ENCODE measurements at places on chromosomes 11 and 22.

GRCh38 chr11:88398372-88398771 is 60.8 kb upstream of the CTSC start:
- no peak for DNase-seq
- H3K4me3 ChIP-seq, result no peak overlapping the region
- peaks cover 2% of the 10 kb centered on the region for H3K36me3 ChIP-seq
- H3K27ac ChIP-seq, result peak overlapping the region; percentile 21

GRCh38 chr22:42347281-42347824 is 76.9 kb upstream of the TCF20 start:
- peaks cover 19% of the 10 kb centered on the region for H3K4me1 ChIP-seq
- H3K4me3 ChIP-seq, result no peak overlapping the region
- DNase-seq, result no peak
- H3K36me3 ChIP-seq, result no peaks in the 10 kb centered on the region
- H3K27ac ChIP-seq, result no peak overlapping the region
- no peaks in the 10 kb centered on the region for H3K27me3 ChIP-seq

DNA sequence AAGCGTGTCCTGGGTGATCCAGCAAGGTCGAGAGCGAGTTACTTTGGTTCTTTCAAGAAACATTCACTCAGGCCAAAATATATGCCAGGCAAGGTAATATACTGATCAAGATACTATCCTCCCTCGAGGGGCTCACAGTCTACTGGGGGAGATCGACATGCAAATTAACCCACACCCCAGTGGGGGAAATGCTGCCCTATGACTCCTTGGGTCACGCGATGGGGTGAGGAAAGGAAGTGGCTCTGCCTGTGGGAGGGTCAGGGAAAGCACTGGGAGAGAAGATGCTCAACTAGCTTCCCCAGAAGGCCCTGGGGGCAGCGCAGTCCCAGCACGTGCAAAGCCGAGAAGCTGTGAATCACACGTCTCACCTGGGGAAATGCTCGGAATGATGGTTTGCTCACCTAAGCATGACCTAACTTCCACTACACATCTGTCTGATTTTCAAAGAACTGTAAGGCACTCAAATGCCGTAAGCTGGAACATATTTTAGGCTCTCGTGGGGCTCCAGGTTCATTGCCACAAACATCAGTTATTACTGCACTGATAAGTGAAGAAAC is 130.7 kb downstream of the RCN1 start:
- H3K27ac ChIP-seq, result no peak overlapping the region
- no peak for DNase-seq
- no peaks in the 10 kb centered on the region for H3K36me3 ChIP-seq
- no peak overlapping the region for H3K4me3 ChIP-seq

- no peaks in the 10 kb centered on the region for H3K27me3 ChIP-seq
- no peak overlapping the region for H3K4me3 ChIP-seq
- DNase-seq, result no peak
- peaks cover 11% of the 10 kb centered on the region for H3K36me3 ChIP-seq
- peaks cover 8% of the 10 kb centered on the region for H3K4me1 ChIP-seq
Observed at GRCh38 chr11:398826-399225, 4.8 kb downstream of the PKP3 start.

DNA sequence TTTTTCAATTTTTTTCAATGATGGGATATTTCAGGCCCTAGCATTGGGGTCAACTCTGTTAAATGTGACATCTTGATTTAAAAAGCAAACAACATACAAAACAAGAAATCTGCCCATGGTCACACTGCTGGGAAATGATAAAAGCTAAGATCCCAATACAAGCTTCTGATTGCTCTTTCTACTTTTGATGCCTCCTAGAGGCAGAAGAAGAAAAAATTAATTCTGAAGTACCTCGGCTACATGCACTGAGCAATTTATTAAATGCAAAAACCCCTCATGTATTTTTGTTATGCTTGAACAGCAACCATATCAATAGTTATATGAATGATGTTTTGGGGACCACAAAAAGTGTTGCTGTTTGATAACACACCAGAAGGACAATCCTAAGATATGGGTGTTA is 342.1 kb upstream of the NARS2 start:
- H3K36me3 ChIP-seq, result no peaks in the 10 kb centered on the region
- no peak for DNase-seq
- no peak overlapping the region for H3K4me3 ChIP-seq
- peaks cover 24% of the 10 kb centered on the region for H3K4me1 ChIP-seq
- no peaks in the 10 kb centered on the region for H3K27me3 ChIP-seq
- H3K27ac ChIP-seq, result no peak overlapping the region

- peaks cover 8% of the 10 kb centered on the region for H3K27me3 ChIP-seq
- no peaks in the 10 kb centered on the region for H3K36me3 ChIP-seq
- no peak overlapping the region for H3K27ac ChIP-seq
- no peak for DNase-seq
Observed at GRCh38 chr11:120191058-120191457, 19.8 kb upstream of the OAF start.

DNA sequence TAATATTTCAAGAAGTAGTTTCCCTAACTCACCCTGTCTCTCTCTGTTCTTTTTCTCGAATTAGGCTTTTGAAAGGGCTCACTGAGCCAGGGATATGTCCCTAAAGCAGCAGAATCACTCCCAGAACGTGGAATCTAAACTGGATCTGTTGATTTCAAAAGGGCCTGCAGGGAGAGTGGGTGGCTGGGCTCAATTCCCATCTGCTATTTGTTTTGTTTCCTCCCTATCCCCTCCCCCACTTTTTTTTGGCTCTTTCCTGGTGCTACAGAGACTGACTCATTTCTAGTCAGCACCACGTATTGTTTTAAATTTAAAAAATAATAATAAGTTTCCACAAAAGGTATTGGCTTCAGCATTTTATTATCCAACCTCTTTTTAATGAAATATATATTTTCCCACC is 961.5 kb downstream of the FAM181B start:
- H3K27ac ChIP-seq, result no peak overlapping the region
- no peaks in the 10 kb centered on the region for H3K36me3 ChIP-seq
- H3K27me3 ChIP-seq, result no peaks in the 10 kb centered on the region
- peaks cover 5% of the 10 kb centered on the region for H3K4me1 ChIP-seq

GRCh38 chr11:109424901-109425300 is 2.9 kb downstream of the C11orf87 start:
- H3K4me1 ChIP-seq, result peaks cover 13% of the 10 kb centered on the region
- H3K36me3 ChIP-seq, result no peaks in the 10 kb centered on the region
- DNase-seq, result peak; percentile 31
- H3K4me3 ChIP-seq, result peak overlapping the region; percentile 8
- H3K27me3 ChIP-seq, result peaks cover 84% of the 10 kb centered on the region
- no peak overlapping the region for H3K27ac ChIP-seq

DNA sequence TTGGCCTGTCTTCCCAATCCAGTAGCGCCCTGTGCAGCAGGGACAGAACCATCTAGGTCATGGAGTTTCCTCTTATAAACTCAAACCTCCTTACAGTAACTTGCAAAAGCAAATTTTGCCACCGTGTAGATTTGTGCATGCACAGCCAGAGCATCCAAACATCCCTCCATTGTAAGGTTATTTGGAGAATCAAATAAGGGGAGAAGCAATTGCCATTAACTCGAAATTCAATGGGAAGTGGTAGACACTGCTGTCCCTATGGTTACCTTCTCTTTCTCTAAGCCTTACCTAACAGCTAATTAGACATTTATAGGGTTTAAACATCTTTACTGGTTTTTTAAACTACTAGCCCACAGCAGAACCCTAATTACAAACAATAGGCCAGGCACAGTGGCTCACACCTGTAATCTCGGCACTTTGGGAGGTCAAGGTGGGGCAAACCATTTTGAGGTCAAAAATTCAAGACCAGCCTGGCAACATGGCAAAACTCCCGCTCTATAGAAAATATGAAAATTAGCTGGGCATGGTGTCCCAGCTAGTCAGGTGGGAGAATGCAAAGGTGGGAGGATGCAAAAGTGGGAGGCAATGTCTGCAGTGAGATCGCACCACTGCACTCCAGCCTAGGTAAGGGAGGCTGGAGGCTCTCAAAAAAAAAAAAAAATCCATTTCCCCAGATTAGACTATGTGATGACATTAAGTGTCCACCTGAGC is 6.6 kb downstream of the HSPA8 start:
- H3K36me3 ChIP-seq, result peaks cover 37% of the 10 kb centered on the region
- H3K4me3 ChIP-seq, result no peak overlapping the region
- peaks cover 30% of the 10 kb centered on the region for H3K4me1 ChIP-seq
- H3K27ac ChIP-seq, result peak overlapping the region; percentile 43
- H3K27me3 ChIP-seq, result no peaks in the 10 kb centered on the region

- H3K4me1 ChIP-seq, result peaks cover 26% of the 10 kb centered on the region
- H3K27ac ChIP-seq, result no peak overlapping the region
- no peak for DNase-seq
- no peaks in the 10 kb centered on the region for H3K36me3 ChIP-seq
Observed at GRCh38 chr22:45645150-45645525, 26.5 kb upstream of the ATXN10 start.

GRCh38 chr11:3197044-3197695 is 21.4 kb downstream of the MRGPRG start:
- DNase-seq, result peak; percentile 14
- peaks cover 3% of the 10 kb centered on the region for H3K4me1 ChIP-seq
- no peak overlapping the region for H3K27ac ChIP-seq
- no peaks in the 10 kb centered on the region for H3K36me3 ChIP-seq

GRCh38 chr11:37110385-37110784 is 512.3 kb upstream of the RAG2 start:
- no peak overlapping the region for H3K4me3 ChIP-seq
- no peak for DNase-seq
- H3K27ac ChIP-seq, result peak overlapping the region; percentile 22
- H3K27me3 ChIP-seq, result no peaks in the 10 kb centered on the region
- peaks cover 36% of the 10 kb centered on the region for H3K4me1 ChIP-seq
- no peaks in the 10 kb centered on the region for H3K36me3 ChIP-seq

- H3K27me3 ChIP-seq, result no peaks in the 10 kb centered on the region
- H3K4me1 ChIP-seq, result no peaks in the 10 kb centered on the region
- H3K36me3 ChIP-seq, result peaks cover 2% of the 10 kb centered on the region
- no peak for DNase-seq
- no peak overlapping the region for H3K4me3 ChIP-seq
- H3K27ac ChIP-seq, result no peak overlapping the region
Observed at GRCh38 chr22:47940211-47940610, 1177.8 kb downstream of the TBC1D22A start.

GRCh38 chr22:26835929-26836528 is 178.6 kb downstream of the MIAT start:
- H3K4me1 ChIP-seq, result peaks cover 3% of the 10 kb centered on the region
- no peaks in the 10 kb centered on the region for H3K36me3 ChIP-seq
- H3K4me3 ChIP-seq, result no peak overlapping the region
- H3K27ac ChIP-seq, result no peak overlapping the region
- H3K27me3 ChIP-seq, result peaks cover 24% of the 10 kb centered on the region

GRCh38 chr11:104060004-104060794 is 23.8 kb downstream of the DDI1 start:
- no peak overlapping the region for H3K27ac ChIP-seq
- no peaks in the 10 kb centered on the region for H3K27me3 ChIP-seq
- no peak overlapping the region for H3K4me3 ChIP-seq
- H3K4me1 ChIP-seq, result peaks cover 35% of the 10 kb centered on the region
- DNase-seq, result no peak

DNA sequence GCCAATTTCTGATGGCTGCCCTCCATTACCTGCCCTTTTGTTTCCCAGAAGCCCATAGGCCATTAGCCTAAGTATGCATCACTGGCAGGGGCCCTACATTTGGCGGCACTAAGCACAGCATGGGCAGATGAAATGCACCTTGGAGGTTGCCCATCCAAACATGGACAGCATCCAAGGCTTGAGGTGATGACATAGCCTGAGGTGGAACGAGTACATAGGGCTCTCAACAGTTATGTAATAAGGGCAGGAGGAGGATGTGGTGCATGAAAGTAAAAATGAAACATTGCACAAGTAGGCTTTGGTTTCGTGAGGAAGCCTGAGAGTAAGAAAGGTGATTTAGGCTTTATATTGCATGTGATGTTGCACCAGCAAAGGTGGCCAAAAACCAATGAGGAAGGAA is 148.1 kb downstream of the FAM76B start:
- peaks cover 5% of the 10 kb centered on the region for H3K36me3 ChIP-seq
- no peak for DNase-seq
- no peaks in the 10 kb centered on the region for H3K4me1 ChIP-seq
- H3K27ac ChIP-seq, result no peak overlapping the region
- H3K27me3 ChIP-seq, result no peaks in the 10 kb centered on the region

DNA sequence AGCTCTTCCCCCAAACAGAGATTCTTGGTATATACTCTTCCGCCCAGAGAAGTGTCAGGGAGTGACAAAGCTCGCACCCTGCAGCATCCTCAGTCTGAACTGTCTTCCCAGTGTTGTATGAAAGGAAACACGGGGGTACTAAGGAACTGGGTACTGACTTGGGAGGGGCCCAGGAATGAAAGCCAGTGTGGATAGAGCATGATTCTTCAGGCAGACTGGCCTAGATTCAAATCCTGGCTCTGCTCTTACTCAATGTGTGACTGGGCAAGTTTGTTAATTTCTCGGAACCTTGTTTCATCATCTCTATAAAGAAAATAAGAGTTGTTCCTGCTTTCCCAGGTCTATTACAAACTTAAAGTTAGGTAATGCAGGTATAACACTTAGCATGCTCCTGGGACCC is 266.0 kb upstream of the NARS2 start:
- H3K36me3 ChIP-seq, result peaks cover 2% of the 10 kb centered on the region
- no peak for DNase-seq
- H3K27me3 ChIP-seq, result no peaks in the 10 kb centered on the region
- no peak overlapping the region for H3K4me3 ChIP-seq
- H3K4me1 ChIP-seq, result peaks cover 50% of the 10 kb centered on the region
- peak overlapping the region; percentile 94 for H3K27ac ChIP-seq

GRCh38 chr11:43541993-43542392 is 138.5 kb upstream of the HSD17B12 start:
- H3K4me1 ChIP-seq, result peaks cover 3% of the 10 kb centered on the region
- peaks cover 43% of the 10 kb centered on the region for H3K27me3 ChIP-seq
- no peak overlapping the region for H3K27ac ChIP-seq
- no peak for DNase-seq
- no peaks in the 10 kb centered on the region for H3K36me3 ChIP-seq

DNA sequence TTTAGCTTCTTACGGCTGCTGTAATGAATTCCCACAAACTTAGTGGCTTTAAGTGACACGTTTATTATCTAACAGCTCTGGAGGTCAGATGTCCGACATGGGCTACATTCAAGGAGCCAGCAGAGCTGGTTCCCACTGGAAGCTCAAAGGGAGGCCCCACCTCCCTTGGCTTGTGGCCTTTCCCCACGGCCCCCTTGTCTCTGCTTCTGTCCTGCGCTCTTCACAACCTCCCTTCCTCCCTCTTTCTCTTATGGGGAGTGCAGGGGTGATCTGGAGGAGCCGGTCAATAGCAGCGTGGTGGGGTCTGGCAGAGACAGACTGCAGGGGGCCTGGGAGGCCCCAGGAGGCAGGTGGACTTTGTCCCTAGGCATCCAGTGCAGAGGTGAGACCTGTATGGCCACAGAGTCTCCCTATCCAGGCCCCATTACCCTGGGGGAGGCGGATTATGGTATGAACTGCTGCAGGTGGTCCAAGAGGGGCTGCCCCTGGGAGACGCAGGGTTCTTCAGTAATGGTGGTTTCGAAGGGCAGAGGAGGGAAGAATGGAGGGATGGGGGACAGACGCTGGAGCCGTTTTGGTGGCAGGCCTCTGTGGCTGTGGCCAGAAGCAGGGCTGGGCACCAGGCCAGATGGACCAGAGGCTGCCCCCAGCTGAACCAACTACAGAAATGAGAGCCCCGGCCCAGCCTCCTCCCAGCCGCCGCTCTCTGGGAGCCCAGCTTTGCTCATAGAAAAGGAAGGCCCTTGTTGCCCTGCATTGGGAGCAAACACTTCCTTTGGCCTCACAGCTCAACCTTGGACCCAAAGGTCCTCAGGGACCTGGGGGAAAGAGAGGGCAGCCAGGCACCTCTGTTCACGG is 30.7 kb upstream of the KCNQ1OT1 start:
- no peak for DNase-seq
- no peak overlapping the region for H3K27ac ChIP-seq
- peaks cover 60% of the 10 kb centered on the region for H3K4me1 ChIP-seq
- H3K36me3 ChIP-seq, result no peaks in the 10 kb centered on the region

- no peak for DNase-seq
- H3K27ac ChIP-seq, result no peak overlapping the region
- peaks cover 8% of the 10 kb centered on the region for H3K4me1 ChIP-seq
- no peaks in the 10 kb centered on the region for H3K36me3 ChIP-seq
- no peak overlapping the region for H3K4me3 ChIP-seq
- H3K27me3 ChIP-seq, result peaks cover 33% of the 10 kb centered on the region
Observed at GRCh38 chr11:120780239-120780638, 243.7 kb upstream of the TBCEL start.

All from mesothelial cell of epicardium (in vitro differentiated cells).